COR-L47 (cell line): ENCODE measurements at places on chromosomes 11 and 22.

GRCh38 chr11:17161515-17161914, 46.3 kb downstream of the PIK3C2A start:
- no peak for DNase-seq

DNA sequence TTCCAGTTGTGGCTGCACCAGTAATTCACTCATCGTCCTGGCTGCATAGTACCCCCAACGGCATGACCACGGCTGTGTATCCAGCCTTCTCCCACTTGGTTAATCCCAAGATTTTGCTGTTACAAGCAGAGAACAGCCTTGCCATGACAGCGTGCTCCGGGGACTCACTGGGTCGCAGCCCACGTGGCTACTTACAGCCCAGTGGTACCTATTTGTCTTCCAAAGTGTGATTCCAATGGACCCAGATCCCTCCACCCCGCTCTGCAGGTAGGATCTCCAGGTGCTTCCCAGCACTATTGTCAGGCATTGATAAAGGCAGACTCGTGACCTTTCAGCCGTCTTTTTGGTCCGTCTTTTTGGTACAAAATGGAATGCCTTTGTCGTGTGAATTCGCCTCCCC, 119.0 kb upstream of the FGF3 start:
- no peak for DNase-seq

GRCh38 chr11:70733327-70734325, 335.3 kb downstream of the CTTN start:
- DNase-seq = no peak

DNA sequence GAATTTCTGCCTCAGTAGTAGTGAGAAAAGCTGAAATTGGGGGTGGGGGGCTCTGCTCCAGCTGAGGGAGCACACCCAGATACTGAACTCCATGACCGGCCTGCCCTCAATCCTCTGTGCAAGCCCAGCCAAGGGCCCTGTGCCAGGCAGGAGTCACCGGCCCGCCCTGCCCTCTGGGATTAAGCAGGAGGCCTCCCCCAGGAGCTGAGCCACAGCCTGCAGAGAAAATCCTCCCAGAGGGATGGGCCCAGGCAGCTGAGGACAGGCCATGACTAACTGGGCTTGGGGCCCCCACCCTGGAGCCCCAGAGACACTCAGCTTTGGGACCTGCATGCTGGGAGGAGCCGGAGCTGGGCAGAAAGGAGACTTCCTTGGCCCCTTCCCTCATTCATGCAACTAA, 48.8 kb downstream of the MN1 start:
- no peak for DNase-seq

- DNase-seq = no peak
Observed at GRCh38 chr11:72045849-72046248, 34.5 kb downstream of the NUMA1 start.

DNA sequence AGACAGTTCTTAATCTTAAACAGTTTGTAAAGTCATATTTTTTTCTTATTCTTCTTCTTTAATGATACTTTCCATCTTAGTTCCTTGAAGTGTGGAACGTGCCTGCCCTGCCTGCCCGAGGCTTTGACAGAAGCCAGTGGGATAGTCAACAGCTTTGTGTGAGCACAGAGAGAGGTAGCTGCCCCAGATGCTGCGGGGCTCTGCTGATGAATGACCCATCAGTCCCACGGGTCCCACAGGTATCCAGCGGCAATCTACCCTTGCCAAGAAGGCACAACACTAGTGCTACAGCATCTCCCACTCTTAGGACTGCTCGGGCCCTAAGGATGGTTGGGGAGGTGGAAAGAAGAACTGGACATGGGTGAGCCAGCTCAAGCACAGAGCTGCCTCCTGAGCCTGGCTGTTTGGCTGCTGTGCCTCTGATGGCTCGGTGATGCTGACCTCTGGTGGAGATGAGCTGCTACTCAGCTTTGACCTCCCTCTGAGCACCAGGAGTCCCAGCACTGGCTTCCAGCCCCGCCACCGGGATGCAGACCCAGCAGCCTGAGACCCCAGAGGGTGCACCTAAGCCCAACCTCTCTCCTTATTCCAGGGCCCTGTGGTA, 11.8 kb upstream of the APLNR start:
- DNase-seq = peak; percentile 15

GRCh38 chr11:46760429-46761128, 41.6 kb downstream of the F2 start:
- no peak for DNase-seq

DNA sequence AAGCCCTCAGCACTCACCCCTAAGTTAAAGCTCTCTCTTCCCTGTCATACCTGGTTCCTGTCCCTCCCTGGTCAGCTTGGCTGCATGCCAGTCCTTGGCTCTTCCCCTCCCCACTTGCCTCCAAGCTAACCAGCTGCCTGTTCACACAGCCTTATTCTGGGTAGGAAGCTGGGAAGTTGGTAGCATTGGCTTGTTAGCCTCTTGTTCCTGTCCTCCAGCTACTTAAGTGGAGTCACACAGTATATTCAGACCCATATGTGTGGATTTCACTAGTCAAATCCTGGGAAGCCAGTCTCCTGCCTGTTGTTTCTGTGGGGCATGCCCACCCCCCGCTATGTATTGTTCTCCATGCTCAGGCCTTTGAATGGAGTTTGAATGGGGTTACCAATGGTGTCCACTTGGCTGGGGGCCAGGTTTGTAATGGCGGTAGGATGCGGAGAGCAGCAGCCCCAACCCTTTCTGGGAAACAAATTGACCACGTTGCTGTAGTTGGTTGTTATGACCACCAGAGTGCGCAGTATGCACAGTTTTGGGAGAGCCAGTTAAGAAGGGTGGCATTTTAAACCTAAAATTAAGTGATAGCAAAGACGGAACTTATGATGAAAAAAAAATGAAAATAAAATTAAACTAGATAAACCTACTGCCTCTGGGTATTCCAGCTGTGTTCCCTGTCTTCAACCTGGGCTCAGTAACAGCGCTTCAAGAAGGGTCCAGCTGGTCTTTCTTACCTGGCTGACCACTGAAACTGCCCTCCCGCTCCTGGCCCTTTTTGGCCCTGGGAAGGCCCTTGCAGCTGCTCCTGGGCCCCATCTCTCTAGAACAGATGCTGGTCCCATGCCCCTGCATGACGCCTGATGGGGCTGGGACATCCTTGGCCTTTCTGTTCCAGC, 10.7 kb upstream of the RPS3 start:
- DNase-seq = peak; percentile 86

DNA sequence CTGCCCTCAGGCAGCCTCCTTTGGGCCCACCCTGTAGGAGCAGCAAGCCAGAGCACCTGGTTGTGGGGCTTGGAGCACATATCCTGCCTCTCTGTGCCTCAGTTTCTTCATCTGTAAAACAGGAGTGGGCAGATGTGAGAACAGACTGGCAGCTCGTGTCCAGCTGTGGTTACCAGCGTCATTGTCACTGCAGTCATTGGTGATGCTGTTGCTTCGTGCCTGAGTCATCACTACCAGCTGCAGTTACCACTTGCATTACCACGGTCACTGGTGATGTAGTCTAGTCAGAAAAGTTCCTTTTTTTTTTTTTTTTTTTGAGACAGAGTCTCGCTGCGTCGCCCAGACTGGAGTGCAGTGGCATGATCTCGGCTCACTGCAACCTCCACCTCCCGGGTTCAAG, 20.4 kb downstream of the RSPH14 start:
- no peak for DNase-seq

DNA sequence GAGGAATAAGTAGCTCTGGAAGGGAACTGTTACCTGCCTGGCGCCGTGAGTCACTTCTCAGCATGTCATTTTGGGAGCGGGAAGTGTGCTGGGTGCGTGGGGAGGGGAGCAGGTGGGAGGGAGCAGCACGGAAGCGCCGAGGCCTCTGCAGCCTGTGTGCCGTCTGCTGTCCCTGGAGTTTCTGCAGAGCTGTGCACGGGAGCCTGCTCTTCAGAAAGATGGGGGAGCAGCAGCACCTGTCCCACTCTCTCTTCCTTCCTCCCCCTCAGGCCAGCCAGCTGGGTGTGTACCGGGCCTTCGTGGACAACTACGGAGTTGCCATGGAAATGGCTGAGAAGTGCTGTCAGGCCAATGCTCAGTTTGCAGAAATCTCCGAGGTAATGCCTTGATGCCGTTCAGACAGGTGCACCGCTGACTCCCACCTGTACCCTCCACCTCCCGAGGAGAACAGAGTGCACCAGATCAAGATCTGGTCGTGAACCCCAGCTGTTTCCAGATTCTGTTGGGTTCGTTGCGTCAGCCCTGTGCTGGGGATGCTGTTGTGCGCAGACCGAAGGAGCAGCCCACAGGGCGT, 87.9 kb downstream of the BCR start:
- no peak for DNase-seq

DNA sequence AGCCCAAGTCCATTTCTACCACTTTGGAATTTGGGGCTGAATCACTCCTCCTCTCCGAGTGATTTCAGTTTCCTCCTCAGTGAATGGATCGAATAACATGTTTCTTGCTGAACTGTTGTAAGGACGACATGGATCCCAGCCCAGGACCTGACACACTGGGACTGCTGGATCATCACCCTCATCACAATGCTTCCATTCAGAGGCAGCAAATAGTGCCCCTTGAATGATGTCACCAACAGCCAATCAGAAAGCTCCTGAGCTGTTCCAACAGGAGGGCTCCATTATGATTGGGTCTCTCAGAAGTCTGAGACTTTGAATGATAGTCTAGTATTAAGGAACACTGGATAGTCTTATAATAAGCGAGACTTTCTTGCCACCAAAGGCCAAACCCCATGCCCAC, 158.9 kb downstream of the MYO18B start:
- no peak for DNase-seq

- peak; percentile 31 for DNase-seq
Observed at GRCh38 chr11:112877581-112877980, 83.6 kb upstream of the NCAM1 start.

DNA sequence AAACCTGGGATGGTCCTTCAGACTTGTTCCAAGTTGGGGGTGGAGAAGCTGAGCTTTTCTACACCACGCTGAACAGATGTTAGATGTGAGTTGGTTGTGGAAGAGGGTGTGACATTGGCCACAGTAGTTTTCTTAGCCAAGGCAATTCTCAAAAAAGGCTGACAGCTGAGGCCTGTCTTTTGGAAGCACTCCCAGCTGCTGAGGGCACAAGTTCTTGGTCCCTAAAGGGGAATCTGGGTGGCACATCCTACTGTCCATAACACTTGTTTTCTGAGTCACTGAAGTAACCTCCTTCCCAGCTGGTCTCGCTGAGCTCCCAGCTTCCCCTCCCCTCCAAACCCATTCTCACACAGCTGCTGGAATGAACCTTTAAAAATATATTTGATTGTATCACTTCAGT, 375.7 kb upstream of the KIRREL3 start:
- DNase-seq = no peak

DNA sequence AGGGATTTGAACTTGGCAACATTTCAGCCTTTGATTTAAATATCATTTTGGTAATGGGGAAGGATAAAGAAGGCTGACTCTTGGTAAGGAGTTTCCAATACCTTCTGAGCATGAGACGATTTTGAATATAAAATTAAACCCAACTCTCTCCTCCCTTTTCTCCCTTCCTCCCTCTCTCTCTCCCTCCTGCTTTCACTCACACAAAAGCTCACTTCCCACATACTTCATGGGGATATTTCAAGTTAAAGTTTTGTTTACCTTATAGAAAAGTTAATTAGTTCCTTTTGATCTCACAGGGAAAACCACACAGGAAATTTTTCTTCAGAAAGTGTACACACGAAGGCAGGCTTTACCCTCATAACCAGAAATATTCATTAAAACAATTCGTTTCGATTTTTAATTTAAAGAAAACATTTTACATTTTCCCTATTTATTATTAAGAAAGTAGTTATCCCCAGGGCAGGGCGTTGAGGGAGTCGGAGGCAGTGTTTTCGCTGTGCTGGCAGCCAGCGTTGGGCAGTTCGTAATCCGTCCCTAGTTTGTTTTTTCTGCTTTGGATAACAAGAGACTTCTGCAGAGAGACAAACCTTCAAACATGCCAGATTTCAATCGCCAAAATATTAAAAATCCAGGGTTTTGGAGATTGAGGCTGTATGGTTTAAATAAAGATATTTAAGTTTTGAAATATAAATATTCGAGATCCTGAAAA, 25.3 kb upstream of the ALX4 start:
- no peak for DNase-seq

GRCh38 chr22:48483764-48484528, 1343.7 kb downstream of the BRD1 start:
- no peak for DNase-seq

- DNase-seq = no peak
Observed at GRCh38 chr22:26068571-26068970, 100.7 kb upstream of the SEZ6L start.

DNA sequence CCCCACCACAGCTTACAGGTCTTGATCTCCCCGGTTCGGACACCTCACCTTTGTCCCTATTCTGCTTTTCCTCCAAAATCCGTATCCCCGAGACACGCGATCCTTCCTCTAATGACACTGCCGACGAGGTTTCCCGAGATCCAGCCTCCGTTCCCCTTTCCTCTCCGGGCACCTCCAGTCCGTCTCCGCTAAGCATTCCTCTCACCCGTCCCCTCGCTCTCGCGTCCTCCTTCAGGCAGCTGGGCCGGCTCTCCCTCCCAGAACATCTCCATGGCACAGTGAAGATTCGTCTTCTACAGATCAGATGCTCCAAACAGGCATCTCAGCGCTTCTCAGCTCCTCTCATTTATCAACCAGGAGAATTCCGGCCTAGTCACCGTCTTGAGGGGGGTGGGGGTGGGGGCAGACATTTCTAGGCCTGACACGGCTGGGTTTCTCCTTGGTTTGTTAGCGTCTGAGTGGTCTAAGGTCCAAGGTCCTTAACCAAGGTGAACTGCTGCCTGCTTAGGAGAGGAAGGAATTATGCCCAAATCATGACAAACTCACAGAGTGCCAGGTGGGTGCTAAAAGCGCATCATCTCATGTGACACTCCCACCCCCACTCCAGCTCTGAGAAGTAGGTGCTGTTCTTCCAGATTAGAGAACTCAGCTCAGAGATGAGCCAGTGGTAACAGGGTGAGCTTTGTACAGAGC, at the start of gene SPTBN2:
TSS of gene SPTBN2 (minus strand) at position 524 of the 693 bp plus-strand sequence. CDS start 7,976 bp downstream, outside the sequence.
- no peak for DNase-seq

DNA sequence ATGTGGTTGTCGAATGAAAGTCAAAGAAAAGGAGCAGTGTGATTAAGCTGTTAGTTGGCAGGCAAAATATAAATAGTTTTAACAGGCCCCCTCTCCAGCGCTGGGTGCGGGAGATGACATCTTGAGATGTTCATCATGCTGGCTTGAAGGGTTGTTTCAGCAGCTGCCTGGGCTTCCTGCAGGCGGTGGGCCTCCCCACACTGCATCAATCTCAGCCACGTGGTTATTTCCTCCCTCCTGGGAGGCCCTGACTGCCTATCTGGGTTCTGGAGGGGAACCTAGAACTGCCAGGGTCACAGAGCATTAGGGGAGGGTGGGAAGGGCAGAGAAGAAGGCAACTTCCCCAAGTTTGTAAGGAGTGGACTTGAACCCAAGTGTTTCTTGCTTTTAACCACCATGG, 173.3 kb upstream of the SYT13 start:
- no peak for DNase-seq
